Hematopoietic multipotent progenitor cell treated with erythropoietin and hydrocortisone succinate and interleukin-3 and kit ligand, for 15 days (in vitro differentiated cells): ENCODE measurements at places on chromosomes 3 and 15.

DNA sequence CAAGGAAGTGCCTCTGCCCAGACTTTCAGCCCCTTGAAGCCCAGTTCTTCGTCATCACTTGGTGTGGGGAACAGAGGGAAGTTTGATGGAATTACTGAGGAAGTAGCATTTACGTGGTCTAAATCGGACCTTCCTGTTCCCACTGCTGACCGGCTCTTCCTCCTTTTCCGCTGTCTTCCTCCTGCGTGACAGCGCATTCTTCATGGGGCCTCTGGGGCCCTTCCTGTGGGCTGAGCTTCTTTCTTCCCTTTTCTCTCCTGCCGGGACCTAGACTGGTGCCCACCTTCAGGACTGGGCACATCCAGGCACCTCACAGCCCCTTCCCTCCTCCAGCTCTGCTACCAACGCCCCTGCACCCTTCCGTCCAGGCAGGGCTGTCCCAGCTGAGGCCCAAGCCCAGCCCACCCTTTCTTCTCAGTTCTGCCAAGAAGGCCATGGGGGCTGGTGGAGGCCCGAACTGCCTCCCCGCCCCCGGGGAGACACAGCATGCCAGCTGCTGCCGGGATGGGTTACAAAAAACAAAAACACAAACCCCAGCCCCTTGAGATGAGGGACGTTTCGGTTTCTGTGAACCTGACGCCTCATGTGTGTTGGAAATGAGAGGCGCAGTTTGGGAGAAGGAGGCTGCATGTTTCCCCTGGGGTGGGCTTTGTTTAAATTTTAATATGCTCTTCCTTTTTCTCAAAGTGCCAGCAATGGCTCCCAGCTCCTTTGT, 19.1 kb downstream of the ZNF710 start:
- no peak for DNase-seq

DNA sequence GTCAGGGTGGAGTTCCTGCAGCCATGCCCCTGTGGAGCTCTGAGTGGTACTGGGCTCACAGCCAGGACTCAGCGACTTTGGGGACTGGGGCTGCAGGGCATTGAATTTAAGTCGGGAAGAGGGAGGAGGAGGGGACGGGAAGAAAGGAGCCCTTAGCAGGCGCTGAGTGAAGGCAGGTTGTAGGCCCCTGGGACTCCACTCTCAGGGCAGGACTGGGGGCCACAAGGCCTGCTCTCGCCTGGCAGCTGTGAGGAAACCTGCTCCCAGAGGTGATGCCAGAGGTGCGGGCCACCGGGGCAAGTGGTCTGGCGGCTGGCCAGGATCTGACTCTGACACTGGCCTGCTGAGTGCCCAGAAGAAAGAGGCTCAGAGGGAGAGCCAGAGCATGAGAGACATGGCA, 73.5 kb downstream of the EPHB3 start:
- DNase-seq, result no peak

DNA sequence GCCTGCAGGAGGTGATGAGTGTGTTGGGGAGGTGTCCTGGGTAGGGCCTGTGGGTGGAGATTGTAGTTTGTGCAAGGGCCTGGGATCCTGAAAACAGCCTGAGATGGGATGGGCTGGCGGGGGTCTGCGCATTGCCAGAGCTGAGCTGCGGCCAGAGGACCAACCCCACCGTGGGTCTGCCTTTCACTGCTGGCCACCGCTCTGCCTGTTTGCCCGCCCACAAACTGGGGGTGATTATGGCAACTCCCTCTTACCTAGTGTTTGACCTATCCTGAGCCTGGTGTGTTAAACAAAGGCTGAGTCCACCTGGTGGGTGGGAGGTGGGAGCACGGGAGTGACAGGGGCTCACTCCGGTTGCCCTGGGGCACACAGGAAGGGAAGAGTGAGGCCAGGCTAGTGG, 9.8 kb downstream of the ABTB1 start:
- DNase-seq, result no peak

- DNase-seq, result no peak
Measured at GRCh38 chr15:96333131-96334016, 2.9 kb downstream of the NR2F2 start.

- no peak for DNase-seq
Measured at GRCh38 chr15:48617619-48618018, 27.9 kb downstream of the FBN1 start.

DNA sequence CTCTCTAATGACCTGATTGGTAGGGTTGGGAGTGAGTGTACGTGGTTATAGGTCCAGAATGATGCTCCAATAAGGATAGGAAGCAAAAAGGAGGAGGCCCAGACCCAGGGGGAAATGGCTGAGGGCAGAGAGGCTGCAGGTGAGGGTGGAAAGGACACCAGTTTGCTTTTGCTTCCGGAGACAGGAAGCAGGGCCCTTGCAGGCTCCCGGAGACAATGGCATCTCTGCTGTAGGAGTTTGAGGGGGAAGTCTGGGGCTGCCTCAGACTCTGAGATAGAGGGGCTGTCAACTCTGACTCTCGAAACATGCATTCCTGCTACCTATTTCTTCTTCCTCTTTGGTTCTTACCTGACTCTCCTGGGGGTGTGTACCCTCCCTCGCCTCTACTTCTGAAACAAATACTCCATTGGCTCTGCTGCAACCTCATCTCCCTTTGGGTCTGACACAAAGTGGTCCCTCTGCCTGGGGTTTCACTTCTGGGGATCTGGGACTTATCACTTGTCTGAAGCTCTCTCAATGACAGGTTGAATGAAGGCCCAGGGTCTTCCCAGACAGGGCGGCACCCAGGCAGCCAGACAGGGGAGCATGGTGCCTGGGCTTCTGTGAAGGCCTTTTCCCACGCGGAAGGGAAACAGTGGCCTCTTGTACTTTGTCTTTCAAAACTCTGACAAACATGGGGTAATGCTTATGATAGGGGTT, 61.5 kb downstream of the CHRD start:
- DNase-seq, result no peak

DNA sequence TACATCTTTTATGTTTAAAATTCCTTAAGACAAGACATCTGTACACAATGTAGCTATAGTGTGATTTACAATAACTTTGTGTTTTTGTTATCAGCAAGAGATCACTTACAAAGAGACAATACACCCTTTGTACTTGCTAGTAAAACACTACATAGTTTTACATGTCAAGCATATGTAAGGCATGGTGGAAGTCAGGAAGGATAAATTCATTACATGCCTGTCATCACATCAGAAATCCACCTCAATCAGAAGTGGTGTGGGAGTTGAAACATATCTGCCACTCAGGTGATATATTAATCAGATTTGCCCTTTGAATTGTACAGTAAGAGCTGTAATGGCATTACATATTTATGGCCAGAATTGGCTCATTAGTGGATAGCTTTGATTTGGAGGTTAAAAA, 95.5 kb downstream of the MBNL1 start:
- DNase-seq, result no peak

DNA sequence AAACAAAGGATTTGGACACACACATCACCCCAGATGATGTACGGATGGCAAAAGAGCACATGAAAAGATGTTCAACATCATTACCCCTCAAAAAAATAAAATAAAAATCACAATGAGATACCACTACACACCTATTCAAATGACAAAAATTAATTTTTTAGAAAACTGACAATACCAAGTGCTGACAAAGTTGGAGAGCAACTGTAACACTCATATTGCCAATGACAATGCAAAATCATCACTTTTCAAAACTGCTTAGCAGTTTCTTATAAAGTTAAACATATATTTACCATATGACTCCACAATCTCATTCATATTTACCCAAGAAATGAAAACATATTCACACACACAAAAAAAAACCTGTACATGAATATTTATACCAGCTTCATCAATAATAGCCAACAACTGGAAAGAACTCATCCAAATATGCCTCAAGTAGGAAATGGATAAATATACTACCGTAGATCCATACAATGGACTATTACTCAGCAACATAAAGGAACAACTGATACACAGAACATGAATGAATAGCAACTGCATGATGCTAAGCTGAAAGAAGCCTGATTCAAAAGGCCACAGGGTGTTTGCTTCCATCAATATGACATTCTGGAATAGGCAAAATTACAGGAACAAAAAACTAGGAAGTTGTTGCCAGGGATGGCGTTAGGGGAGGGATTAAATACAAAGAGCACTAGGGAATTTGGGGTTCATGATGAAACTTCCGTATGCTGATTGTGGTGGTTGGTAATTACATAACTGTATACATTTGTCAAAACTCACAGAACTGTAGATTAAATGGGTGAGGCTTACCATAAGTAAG, 1.3 kb downstream of the FSIP1 start:
- DNase-seq, result no peak

GRCh38 chr3:18066899-18067582, 324.6 kb upstream of the TBC1D5 start:
- no peak for DNase-seq

GRCh38 chr15:99123713-99124451, 19.0 kb downstream of the SYNM start:
- DNase-seq, result no peak

DNA sequence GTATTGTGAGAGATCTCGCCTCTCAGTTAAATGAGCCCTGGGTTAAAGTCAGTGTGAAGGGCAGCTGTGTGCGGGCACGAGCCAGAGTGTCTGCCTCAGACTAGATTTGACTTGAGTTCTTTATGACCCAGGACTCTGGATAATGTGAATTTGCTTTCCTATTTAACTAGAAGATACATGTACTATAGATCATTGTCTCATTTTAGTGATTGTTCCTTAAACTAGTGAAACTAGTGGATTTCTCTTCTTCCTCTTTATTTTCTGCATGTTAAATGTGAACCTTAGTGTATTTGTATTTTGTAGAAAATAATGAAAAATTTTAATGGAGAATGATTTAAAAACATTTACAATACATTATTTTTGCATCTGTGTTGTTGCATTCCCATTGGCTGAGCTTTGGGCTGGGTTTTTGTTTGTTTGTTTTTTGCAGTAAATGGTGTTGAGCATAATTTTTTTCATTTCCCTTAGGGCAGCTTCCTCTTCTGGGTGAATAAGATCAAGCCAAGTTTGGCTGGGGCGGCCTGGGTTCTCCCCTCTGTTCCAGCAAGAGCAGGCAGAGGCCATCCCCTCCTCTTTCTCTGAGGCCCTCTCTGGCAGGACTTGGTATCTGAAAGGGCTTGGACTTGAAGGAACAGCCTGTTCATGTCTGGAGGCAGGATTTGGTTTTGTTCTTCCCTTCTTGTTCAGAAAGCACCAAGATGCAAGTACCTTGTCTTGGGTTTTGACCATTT, 15.0 kb downstream of the GCSAM start:
- no peak for DNase-seq

- DNase-seq, result no peak
Measured at GRCh38 chr15:55394694-55395093, 13.5 kb downstream of the CCPG1 start.

- DNase-seq, result no peak
Measured at GRCh38 chr3:196232882-196233251, 16.5 kb downstream of the SLC51A start.

DNA sequence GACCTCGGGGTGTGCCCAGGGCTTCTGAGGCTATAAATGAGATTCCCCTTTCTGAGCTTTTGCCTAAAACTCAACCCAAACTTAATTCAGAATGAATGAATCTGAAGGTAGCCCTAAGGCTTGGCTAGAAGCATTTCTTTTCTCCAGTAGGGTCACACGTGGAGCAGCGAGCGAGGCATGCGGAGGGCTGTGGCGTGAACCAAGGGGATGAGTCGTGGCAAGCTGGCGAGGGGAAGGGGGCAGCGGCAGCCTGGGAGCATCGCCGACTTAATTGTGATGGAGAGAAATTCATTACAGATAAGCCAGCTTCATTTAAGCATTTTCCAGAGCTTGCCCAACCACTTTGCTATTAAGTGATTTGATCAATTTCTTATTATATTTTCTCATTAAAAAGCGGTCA, 79.9 kb downstream of the CHSY1 start:
- DNase-seq, result no peak

GRCh38 chr3:13200465-13200864, 127.2 kb upstream of the IQSEC1 start:
- DNase-seq, result no peak

DNA sequence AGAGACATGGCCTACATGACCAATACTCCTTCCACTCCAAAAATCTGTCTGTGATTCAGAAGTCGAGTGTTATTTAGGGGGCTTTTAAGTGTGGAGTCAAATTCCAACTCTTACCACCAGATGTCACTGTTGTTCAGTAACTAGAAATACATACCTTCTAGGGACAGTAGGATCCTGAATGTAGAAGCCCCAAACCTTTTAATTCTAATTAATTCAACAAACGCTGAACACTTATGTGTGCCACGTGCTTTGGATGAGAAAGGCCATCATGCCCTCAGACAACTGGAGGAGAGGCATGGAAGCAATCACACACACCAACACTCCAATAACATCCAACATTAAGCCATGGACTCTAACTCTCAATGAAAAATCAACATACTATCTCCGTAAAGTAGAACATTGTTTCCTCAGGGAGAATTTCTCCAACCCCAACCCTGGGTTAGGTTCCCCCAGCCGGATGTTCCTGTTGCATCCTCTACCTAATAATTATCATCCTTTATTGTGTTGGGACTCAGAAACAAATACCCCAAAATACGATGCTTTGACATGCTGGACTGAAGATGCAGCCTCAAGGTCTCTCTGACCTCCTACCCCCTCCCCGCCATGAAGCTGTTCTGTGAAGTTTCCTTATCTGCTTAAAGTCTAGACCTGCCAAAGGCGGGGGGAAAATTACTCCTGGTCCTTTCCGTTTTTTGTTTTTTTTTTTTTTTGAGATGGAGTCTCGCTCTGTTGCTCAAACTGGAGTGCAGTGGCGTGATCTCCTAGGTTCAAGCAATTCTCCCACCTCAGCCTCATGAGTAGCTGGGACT, 8.0 kb upstream of the CCDC13 start:
- peak; percentile 86 for DNase-seq

GRCh38 chr3:139460076-139460475, 16.2 kb downstream of the RBP2 start:
- DNase-seq, result no peak

GRCh38 chr3:71127052-71127831, 456.3 kb downstream of the FOXP1 start:
- no peak for DNase-seq

- no peak for DNase-seq
Measured at GRCh38 chr15:75348562-75349350, 1.9 kb downstream of the NEIL1 start.

- no peak for DNase-seq
Measured at GRCh38 chr3:160381470-160381869, 17.6 kb downstream of the IFT80 start.

DNA sequence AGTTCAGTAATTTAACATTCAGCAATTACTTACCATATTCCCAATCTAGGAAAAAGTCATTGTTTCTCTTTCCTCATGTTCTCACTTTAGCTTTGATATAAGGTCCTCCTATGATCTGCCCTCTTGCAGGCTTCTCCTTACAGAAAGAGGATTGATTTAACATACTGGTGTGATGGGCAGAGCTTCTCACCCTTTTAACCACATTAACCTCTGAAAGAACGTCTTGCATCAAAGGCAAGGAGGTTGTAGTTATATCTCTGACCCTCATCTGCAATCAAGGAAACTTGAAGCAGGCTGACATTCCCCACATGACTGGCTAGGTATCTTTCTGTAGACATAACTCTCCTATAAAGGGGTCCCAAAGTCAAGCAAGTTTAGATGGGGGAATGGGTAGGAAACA, 39.5 kb downstream of the BTLA start:
- DNase-seq, result no peak
